Activated CD4-positive, CD25-positive, alpha-beta regulatory T cell treated with anti-CD3 and anti-CD28 coated beads, Interleukin-2, amount 50 U/mL, for 16 hours (primary cell): ENCODE measurements at places on chromosomes 4 and X.

DNA sequence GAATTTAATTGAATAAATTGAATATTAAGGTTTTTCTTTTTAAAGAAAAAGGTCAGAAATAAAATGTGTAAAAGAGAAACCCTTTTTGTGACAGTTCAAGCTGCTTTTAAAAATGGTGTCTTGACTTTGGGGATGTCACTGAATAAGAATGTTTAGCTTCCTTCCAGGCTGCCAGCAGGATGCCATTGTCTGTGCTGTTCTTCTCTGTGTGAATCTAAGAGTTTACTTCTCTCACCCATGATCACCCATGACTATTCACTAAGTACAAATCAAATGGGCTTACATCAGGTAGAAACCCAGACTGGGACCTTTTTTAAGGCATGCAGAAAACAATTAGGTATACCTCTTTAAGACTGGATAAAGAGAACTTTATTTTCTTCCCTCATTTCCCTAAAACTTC is 115.3 kb downstream of the DACH2 start:
- no peak for DNase-seq

- no peak for DNase-seq
Observed at GRCh38 chr4:139501527-139501926, 47.6 kb downstream of the RAB33B start.

- DNase-seq: no peak
Observed at GRCh38 chr4:1812720-1813119, 19.6 kb downstream of the FGFR3 start.

- no peak for DNase-seq
Observed at GRCh38 chrX:13826770-13827169, 9.9 kb upstream of the GPM6B start.

GRCh38 chrX:9539605-9540387 is 74.9 kb downstream of the TBL1X start:
- no peak for DNase-seq

GRCh38 chr4:98113012-98113411 is 30.3 kb downstream of the STPG2 start:
- DNase-seq: no peak

DNA sequence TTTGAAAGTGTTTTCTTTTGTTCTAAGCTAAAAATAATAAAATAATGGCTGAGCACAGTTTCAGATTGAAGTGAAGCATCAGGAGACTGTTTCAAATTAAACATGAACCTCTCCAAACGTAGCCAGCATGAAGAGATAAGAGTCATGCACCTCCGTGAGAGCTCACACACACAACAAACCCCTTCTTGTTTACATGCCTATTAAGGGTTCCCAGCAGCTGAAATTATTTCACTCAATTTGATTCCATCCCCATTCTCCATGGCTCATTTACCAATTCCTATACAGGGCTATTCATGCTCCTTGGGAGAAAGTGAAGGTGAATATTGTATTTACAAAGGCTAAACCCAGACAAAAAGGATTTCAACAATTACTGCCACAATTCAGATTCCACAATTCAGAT is 954.1 kb upstream of the INTU start:
- no peak for DNase-seq

DNA sequence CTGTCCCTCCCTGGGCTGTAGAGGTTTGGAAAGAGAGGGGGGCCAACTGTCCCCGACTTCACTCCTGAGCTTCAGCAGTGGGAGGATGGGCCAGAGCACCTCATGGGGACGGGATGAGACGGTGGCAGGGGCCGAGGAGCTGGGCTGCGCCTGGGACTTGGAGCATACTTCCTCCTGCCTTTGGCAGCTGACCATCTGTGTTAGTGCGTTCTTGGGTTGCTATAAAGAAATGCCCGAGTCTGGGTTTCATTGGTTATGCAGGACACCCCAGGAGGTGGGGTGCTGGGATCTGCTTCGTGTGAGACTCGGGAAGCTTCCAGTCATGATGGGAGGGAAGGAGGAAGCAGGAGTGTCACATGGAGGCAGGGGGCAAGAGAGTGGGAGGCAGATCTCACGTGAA is 7.4 kb downstream of the PSAPL1 start:
- DNase-seq: no peak

DNA sequence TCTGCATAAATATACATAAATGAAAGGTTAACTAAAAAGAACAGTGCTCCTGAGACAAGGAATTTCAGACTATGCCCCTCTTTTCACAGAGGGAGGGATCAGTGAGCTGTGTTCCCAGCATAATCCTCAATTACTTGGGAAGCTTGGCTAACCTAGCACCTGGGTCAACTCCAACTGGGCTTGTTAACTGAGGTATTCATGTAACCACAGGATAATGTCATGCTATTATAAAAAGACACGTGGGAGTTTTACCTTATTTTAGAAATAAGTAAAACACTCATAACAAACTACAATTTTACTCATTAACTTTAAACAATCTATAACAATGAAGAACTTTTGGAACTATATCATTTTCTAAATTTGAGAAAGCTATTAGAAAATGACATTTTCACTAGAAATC is 48.6 kb downstream of the RPGR start:
- no peak for DNase-seq

GRCh38 chr4:51835079-51835478 is 7.9 kb upstream of the DCUN1D4 start:
- no peak for DNase-seq

DNA sequence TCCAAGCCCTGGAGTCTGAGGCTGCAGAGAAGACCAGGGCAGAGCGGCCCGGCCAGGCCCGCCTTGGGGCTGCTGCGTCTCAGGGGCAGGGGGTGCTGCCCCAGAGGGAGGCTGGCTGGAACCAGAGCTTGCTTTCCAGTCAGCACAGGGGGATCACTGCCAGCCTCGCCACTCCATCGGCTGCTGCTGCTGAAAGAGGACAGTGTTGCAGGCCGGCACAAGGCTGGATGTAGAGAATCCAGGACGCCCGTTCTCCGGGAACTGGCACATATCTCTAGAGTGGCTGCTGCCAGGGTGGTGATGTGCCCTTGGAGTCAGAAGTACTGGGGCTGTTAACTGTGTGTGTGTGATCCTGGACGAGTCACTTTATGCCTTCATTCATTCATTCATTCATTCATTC is 31.9 kb upstream of the SORCS2 start:
- no peak for DNase-seq

DNA sequence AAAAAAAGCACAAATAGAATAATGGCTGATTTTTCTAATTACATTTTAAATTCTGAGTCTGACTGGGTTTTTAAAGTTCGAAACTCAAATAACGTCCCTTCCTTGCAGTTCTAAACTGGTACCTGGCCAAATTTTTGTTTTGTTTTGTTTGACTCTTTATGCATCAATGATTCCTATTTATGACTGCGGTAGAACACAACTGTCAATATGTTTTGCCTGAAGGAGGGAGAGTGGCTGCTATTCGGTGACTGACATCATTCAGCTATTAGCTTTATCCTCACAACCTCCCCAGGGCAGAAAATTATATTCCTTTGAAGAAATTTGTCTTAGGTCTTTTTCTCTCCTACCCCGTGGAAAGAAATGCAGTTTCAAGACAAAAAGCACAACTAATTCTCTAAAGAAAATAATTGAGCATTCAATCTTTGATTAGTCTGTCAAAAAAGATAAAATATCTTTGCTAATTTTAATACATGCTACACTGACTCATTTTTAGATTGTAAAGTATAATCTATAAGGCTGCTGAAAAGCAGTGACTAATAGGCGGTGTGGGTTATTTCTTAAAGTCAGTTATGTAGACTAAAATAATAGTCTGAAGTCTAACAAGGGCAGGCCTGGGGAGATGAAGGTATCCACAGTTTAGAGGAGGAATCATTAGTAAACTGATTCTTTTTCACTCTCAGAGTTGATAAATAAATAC is 61.9 kb downstream of the TMEM150C start:
- no peak for DNase-seq

- DNase-seq: no peak
Observed at GRCh38 chr4:145041378-145041777, 56.6 kb downstream of the ANAPC10 start.

GRCh38 chr4:182538031-182538430 is 294.8 kb downstream of the TENM3 start:
- DNase-seq: no peak

DNA sequence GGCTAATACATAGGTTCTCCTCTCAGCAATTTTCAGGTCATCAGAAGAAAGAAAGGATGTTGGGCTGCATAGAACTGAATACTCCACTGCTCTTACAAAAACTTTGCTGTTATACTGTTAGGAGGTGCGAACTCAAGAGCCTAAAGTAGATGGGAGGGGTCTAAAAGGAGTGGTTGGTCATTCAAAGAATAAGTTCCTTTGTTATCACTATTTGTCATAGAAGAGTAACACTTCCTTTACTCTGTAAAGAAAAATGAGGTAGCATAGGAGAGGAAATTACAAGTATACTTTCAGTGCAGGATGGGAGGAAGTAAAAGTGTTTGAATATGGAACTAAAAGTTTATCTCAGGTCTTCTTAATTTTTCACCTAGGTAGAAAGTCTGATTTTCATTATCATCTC is 61.5 kb downstream of the CCNI start:
- DNase-seq: no peak

DNA sequence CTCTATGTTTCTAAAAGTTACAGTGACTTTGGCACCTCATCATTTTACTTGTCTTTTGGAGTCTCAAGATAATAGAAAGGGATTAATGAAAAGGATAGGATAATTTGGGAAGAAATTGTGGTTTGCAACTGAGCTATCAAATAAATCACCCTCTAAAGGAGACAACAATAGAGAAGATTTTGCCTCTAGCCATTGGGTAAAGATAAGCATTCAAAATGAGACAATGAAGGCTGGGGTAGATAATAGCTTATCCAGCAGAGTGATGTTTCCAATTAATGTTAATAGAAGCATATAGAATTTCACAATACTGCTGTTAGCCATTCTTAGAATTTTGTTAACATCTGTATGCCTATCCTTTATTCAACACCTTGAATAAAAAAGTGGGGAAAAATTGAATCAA is 1177.6 kb downstream of the ADGRL3 start:
- no peak for DNase-seq

DNA sequence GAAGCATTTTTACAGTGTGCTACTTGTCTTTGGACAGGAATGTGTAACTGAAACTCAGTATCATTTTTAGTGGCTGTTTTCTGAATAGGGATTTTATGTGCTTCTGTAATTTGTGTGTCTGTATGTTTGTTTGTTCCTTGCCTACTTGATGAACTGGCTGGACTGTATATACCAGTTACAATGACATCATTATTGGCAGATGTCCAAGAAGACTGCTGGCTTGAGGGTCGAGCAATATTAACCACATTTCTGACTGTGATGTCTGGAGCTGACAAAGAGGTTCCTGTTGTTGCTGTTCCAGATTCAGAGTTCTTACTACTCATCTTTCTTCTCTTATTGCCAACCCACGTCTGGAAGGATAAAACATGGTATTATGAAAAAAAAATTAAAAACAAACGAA is 33.0 kb downstream of the HDX start:
- no peak for DNase-seq
